A549 treated with GW870086 at 1 μM for 4 hours (cell line): ENCODE measurements at places on chromosomes 2 and 18. TPM values are rescaled to one million over a fixed set of nuclear protein-coding genes. Genes with fewer than 3 reads are reported as not detected.

SKA1 gene
- 11.6 to 13.3 TPM (median 12.0 TPM) in 5 replicates for total RNA-seq

SUPT7L gene
- 28.2 to 33.4 TPM (median 33.1 TPM) in 5 replicates for total RNA-seq

CCDC141 gene
- total RNA-seq, result not detected in 5 replicates

CARF gene
- 0.76 to 1.6 TPM (median 1.1 TPM) in 5 replicates for total RNA-seq

C2orf78 gene
- not detected in 5 replicates for total RNA-seq

VAPA gene
- total RNA-seq, result 152 to 192 TPM (median 172 TPM) in 5 replicates

ADRA2B gene
- 0.03 to 0.13 TPM (median 0.08 TPM) in 5 replicates for total RNA-seq

MYO5B gene
- total RNA-seq, result 8.6 to 10.0 TPM (median 8.9 TPM) in 5 replicates

CXCR2 gene
- total RNA-seq, result not detected in 5 replicates

SMCHD1 gene
- total RNA-seq, result 13.3 to 18.6 TPM (median 14.6 TPM) in 5 replicates

TMEM178A gene
- total RNA-seq, result 0.15 to 0.29 TPM (median 0.28 TPM) in 3 of 5 replicates, not detected in the others

TRPM8 gene
- total RNA-seq, result 0.03 to 0.49 TPM (median 0.28 TPM) in 5 replicates

SGO2 gene
- 10.3 to 17.6 TPM (median 13.6 TPM) in 5 replicates for total RNA-seq

LAMA1 gene
- total RNA-seq, result 0.13 to 0.30 TPM (median 0.15 TPM) in 5 replicates

TMEM247 gene
- total RNA-seq, result not detected in 5 replicates

LMAN2L gene
- total RNA-seq, result 18.9 to 21.6 TPM (median 21.5 TPM) in 5 replicates
